ENCODE measurements at places on chromosomes 13 and 19.

DNA sequence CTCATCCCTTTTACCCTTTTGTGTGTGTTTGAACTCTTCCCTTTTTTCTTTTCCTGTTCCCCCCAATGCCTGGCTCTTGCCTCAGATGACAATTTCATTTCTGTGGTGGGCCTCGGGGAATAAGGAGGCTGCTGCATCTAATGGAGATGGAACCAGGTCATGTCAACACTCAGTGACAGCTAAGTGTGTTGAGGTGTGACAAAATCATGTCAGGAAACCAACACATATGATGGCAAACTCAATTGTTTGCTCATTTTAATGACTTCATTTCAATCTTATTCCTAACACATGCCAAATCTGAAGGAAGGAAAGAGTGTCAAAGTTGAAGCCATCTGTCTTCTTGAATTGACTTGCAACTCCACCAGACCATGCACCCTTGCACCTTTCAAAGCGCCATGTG, 36.7 kb downstream of the TNFSF11 start:
- DNase-seq, result no peak

DNA sequence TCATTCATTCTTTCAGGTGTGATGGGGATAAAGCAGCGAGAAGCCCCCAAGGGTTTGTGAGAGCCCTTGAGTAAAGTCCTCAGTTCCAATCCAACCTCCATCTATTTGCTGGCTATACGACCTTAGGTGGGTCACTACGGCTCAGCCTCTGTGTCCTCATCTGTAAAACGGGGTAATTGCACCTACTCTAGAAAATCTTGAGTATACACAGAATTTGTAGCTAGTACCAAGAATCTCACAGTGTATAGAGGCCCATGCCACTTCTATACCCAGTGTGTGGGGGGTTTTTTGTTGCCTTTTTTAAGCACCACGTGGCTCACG, 406 bp upstream of the DNMT1 start:
- no peak for DNase-seq

DNA sequence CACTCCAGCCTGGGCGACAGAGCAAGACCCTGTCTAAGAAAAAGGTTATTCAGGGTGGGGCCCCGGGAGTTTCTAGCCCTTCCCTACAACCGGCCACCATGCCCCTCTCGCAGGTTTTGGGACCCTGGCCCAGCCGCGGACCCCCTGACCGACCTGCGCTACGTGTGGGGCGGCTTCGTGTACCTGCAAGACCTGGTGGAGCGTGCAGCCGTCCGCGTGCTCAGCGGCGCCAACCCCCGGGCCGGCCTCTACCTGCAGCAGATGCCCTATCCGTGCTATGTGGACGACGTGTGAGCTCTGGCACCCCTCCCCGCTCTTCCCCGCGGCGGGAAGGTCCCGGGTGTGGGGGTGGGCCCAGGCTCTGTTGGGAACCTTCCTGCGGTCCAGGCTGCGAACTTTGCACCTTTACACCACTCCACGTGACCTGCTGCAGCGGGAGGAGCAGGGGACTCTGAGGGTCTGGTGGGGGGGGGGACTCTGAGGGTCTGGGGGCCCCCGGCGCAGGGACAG, 6.3 kb downstream of the ABCA7 start:
- no peak for DNase-seq

DNA sequence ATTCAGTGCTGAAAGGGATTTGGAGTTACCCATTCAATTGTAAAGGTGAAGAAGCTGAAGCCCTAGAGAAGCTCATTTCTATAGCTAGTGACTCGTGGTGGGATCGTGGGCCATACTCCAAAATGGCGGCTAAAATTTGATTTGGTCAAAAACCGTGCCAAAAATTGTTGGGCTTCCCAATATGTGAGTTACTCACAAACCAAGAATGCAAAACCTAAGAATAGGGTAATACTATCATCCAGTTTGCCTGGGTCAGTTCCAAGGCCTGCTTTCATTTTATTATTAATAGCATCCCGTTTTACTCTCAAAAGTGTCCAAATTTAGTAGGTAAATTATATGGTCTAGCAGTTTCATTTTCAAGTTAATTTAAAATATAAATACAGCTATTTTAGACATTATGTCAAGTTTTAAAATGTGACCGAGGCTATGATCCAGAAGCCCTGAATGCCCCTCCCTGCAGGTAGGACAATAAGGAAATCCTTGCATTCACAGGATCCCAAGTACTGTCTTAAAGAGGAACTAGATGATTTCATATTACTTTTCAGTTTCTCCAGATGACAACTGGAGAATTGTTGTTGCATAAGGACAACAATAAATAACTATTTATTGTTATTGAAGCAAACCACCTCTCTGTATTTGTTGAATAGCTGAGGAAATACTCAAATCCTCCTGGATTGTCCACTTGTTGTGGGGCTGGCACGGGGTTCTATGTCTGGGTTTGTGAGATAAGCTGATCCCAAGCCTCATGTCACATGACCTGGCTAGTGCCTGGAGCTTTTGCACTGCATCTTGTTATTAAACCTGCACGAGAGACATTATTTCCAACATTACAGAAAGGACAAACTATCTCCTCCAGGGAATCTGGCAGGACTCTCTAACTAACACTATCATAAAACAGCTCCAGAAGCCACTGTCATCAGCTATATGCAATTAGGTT, 11.6 kb upstream of the RAP2A start:
- no peak for DNase-seq

Measured in aorta (tissue), 5 donors.